ENCODE measurements at places on chromosomes 13 and 19.

DNA sequence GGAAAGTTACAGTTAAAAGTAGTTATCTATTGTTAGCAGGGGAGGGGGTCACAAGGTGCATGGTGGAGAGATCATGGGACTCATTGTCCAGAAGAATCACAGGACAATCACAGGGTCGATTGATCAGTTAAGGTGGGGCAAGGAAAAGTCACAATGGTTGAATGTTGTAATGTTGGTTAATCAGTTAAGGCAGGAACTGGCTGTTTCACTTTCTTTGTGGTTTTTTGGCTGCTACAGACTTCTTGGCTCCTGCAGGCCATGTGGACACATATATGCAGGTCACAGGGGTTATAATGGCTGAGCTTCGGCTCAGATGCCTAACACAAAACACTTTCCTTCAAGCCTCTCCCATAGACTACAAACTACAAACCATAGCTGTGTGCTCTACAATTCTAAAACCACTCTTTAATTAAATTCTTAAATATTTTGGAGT is 6.9 kb upstream of the ZNF431 start:
- no peak for DNase-seq

DNA sequence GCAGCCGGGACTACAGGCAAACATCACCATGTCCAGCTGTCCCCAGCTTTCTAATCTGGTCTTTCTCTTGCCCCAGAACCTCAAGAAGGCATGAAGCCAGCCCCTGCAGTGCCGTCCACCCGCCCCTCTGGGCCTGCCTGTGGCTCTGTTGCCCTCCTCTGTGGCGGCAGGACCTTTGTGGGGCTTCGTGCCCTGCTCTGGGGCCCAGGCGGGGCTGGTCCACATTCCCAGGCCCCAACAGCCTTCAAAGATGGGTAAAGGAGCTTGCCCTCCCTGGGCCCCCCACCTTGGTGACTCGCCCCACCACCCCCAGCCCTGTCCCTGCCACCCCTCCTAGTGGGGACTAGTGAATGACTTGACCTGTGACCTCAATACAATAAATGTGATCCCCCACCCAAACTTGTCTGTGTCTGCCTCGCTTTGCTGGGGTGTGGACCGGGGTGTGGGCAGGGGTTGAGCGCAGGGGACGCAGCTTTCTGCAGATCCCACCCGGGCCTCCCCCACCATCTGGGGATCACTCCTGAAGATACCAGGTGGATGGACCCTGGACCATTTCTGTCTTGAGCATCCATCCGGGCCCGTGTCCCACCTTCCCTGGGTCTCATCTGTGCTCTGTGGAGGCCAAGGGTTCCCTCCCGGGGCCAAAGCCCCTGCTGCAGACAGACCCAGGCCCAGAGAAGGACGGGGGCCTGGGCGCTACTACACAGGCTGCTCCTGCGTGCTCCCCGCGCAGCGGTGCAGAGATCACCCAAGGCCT is 15.3 kb downstream of the PRKCSH start:
- no peak for DNase-seq

DNA sequence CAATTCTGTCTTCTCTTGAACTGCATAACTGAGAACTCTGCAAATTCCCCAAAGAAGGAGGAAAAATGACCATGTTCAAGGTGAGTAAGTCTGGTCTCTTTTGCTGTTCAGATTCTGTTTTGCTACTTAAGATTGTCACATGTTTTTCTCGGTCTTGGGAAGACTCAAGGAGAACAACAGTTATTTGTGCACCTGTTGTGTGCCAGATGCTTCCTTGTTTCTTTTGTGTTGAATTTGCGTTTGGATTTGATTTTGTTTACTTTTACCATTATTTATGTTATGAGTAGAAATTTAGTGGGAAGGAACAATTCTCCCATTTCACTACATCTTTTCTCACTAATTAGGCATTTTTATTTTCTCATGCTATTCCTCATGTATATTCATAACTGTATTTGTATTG is 4.4 kb downstream of the ZNF284 start:
- no peak for DNase-seq

DNA sequence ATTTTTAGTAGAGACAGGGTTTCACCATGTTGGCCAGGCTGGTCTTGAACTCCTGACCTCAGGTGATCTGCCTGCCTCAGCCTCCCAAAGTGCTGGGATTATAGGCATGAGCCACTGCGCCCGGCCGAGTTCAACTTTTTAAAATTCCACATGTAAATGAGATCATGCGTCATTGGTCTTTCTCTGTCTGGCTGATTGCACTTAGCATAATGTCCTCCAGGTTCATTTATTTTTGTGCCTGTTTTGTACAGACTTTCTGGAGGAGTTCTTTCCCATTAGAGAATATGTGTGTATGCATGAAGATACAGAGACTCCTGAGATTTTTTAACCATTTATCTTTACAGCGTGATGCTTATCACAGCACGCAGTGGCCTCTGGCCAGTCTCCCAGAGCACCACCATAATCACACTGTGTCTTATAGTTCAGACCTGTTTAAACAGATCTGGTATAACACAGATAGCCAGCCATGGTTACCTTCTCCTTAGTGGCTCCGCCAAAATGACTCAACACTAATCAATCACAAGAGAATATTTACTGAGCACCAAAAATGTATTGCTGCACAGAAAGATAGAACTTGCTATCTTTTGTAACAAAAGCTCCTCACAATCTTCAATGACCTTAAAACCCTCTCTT is 11.4 kb upstream of the STARD13 start:
- DNase-seq: no peak

DNA sequence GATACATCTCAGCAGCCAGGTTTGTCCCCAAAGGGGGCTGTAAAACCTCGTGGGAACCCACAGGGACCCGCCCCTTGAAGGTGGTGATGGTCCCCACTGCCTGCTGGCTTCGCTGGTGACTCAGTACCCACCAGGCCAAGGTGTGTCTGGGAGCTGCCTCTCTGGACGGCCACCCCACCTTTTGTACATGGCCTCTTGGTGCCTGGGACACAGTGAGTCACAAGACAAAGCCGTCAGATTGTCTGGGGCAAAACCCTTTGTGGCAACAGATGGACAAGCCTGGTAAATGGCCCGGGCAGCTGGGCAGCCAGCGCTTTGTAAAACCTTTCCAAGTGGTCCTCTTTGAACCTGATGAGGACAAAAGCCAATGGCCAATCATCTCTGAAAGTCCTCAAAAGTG is 27.9 kb upstream of the KLF2 start:
- no peak for DNase-seq

- DNase-seq: no peak
These were observed 83.9 kb downstream of the ING1 start for GRCh38 chr13:110797230-110797877.

DNA sequence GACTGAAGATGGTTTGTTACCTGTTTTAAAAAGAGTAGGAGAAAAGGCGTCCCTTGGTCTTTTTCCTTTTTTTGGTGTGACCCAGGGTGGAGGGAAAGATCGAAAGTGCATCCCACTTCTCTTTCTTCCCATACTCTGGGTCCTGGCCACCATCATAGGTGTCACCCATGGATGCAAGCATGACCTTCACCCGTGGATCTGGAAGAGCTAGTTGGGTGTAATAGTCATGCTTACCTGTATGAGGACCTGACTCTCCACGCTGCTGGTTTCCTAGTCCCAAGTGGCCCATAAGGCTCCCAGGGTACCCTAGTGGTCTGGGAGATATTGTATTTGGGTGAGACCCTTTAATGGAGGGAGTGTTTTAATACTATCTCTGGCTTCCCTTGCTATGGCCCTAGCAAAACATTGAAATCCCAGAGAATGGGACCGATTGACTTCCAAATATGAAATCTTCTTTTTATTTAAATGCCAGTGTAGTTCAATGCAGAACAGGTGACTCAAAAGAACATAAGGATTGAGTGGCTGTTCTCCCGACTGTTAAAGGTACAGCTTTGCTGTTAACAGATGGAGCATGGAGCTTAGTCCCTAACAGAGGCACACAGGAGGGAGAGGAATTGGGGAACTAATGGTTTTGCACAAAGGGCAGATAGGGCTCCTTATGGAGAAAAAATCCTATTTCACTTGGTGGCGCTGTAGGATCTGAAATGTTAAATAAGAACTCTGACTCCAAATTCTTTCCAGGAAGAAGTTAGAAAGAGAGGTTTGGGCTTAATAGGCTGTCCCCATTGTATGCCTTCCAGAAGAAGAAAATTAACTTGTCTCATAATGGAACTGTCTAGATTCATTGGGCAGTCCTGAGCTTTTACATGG is 7.0 kb upstream of the ZNF550 start:
- no peak for DNase-seq

DNA sequence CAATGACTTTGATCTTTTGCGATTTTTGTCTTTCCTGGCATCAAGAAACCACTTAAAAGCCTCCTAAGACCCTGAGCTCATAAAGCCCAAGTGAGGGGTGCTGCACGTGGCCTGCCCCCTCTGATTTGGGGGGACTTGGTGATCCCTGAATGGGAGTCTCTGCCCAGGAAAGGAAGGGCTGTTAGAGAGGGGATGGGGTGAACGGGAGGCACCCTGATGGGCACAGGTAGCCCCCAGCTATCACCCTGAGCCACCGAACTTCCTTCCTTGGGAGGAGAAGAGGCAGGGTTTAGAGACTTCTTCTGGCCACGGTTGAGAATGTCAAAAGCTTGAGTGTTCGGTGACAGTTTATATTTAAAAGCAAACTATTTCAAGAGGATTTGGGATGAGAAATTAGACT is 305.5 kb downstream of the ZNF536 start:
- no peak for DNase-seq

DNA sequence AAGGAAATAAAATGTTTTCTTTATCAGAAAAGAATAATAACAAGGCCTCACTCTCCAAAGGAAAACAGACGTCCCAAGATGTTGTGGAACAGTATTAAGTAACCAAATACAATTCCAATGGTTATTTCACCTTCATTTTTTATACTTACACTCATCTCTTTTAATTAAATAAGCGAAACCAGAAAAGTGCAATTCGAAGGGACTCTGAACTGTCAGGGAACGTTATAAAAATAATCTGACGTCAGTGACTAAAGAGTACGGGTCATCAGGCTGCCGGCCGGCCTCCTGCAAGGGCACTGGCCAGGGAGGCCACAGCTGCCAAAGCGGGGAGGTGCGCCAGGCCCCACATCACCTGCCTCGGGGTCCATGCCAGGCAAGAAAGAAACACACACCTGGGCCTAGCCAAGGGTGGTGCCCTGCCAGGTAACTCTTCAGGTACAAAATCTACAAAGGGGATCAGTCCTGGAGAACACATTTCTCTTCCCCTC is 61.2 kb downstream of the CDADC1 start:
- no peak for DNase-seq
